ENCODE measurements at places on chromosomes 13 and 19. TPM values are rescaled to one million over a fixed set of nuclear protein-coding genes. Genes with fewer than 3 reads are reported as not detected.
A peak's percentile ranks its signal among the peaks of the same experiment; 100 is the strongest.

DNA sequence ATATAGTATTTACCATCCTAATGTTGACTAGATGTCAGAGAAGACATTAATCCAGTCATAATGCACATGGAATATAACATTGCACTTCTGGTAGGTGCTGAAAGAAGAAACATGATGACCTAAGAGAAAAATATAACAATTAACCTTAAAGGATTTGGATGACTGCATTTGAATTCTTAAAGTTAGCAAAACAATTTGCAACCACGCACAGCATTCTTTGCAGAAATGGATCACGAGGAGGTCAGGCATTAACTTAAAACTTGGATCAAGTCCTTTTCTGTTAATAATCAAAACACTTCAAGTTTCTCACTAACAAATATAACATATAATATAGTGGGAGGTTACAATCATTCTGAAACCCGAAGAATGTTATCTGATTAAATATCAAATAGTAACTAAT lies 525.0 kb upstream of the SLITRK6 start:
- no peak for DNase-seq

DNA sequence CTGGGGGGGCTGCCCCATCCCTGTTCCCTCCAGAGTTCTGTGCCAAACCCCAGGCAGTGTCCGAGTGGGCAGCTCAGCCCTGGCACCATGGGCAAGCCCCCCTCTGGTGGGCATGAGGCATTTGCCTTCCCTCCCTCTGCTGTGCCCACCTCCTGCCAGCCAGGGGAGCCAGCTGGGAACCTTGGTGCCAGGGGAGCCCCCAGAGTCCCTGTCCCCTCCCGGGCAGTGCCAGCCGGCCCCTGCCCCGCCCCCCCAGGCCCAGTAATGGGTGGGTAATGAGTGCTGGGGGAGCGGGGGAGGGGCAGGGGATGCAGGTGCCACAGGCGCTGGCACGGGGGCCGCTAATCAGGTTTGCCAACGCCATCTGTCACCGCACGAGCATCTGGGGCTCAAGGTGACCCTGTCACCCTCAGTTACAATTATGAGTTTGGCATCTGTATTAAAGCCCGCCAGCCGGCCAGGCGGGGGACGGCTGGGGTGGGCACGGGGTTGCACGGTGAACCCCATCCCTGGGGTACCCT lies 5.9 kb downstream of the DAND5 start:
- no peak for DNase-seq

The MBD3L2 gene
- total RNA-seq: not detected

- DNase-seq: no peak
Observed at GRCh38 chr13:110109910-110110309, 197.0 kb downstream of the COL4A1 start.

DNA sequence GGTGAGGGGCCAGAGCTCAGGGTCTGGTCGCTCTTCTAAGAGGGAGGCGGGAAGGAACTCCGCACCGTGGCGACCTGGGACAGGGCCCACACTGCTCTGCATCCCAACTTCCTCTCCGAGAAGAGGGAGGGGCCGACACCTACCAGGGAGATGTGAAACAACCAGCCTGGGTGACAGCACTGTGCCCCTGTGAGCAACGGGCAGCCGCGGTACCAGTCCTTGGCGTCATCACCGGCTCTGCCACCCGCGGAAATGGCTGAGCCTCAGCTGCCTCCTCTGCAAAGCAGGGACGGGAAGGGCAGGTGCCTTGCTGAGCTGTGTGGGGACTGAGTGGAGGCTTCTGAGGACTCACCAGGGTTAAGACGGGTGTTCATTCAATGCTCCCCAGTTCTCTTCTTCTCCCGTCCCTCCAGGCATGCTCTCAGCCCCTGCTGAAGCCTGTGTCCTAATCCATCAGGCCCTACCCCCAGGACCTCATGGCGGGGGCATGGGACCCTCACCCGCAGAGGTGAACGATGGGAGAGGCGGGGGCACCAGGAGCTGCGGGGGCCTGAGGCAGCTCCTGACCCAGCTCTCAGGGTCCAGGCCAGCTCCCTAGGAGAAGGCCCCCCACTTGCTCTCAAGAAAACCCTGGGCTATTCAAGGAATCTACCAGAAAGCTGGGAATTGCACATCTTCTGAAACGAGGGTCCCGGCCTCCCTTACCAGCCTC lies 9.3 kb downstream of the ZNF787 start:
- DNase-seq: no peak

GRCh38 chr19:30375553-30376031 lies 3.4 kb downstream of the ZNF536 start:
- DNase-seq: peak; percentile 76

DNA sequence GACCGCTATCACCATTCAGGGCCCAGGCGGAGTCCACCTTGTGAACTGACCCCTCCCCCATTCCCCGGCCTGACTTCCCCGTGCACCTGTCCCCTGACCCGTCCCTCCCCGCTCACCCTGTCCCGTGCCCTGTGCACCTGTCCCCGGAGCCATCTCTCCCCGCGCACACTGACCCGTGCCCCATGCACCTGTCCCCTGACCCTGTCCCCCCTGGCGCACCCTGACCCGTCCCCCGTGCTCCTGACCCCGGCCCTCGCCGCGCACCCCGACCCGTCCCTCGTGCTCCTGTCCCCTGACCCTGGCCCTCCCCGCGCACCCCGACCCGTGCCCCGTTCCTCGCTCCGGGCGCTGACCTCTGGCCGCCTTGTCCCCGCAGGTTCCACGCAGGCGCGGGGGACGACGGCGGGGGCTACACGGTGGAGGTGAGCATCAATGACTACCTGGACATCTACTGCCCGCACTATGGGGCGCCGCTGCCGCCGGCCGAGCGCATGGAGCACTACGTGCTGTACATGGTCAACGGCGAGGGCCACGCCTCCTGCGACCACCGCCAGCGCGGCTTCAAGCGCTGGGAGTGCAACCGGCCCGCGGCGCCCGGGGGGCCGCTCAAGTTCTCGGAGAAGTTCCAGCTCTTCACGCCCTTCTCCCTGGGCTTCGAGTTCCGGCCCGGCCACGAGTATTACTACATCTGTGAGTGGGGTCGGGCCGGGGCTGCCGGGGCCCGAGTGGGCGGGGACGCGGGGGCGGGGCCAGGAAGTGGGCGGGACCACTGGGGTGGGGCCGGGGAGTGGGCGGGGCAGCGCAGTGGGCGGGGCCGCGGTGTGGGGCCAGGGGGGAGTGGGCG lies 9.7 kb downstream of the EFNA2 start:
- DNase-seq: no peak

The RETN gene
- 4.8 TPM for total RNA-seq

DNA sequence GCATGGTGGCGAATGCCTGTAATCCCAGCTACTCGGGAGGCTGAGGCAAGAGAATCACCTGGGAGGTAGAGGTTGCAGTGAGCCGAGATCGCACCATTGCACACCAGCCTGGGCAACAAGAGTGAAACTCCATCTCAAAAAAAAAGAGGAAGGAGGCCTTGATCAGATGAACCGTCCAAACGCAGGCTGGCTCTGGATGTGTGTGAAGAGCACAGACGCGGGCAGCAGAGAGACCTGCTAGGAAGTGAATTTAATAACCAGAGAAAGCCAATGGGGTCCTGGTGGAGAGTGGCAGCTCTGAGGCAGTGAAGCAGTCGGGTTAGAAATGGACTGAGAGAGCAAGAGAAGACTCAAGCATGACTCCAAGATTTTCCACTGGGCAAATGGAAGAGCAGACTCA lies 136.5 kb downstream of the RNF17 start:
- DNase-seq: no peak

- peak; percentile 79 for DNase-seq
Observed at GRCh38 chr13:111328574-111329410, 8.3 kb downstream of the TEX29 start.

GRCh38 chr13:45787346-45787745 lies 64.2 kb downstream of the SIAH3 start:
- DNase-seq: no peak

The GAS6 gene
- 88.6 TPM for total RNA-seq

The CILP2 gene
- total RNA-seq: 2.2 TPM

The SULT2A1 gene
- total RNA-seq: not detected

The ZNF577 gene
- total RNA-seq: 8.0 TPM

The CGB5 gene
- total RNA-seq: not detected

All from mesenteric fat pad (tissue), 1 donor.